NCI-H2029 treated with DMSO at 0.1 percent for 48 hours (cell line): ENCODE measurements at places on chromosomes 5 and 9.

GRCh38 chr5:123089914-123090660, 1.0 kb downstream of the PRDM6 start:
- no peak for DNase-seq

DNA sequence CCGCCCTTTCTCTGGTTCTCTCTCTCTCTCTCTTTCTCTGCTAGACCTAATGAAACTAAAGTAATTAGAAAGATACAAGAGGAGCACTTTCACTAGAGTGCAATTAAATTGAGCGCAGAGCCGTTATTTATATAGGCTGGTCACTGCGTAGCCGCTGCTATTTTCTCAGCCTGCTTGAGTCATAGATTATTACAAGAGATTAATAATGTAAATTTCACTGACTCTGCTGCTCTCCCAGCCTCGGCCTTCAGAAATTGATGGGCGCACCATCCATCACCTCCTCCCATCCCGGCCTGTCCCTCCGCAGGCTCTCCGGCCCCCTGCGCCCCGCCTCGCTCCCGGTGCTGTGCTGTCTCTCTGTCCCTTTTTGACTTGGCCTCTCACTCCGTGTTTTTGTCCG, 268.0 kb upstream of the MVB12B start:
- no peak for DNase-seq

DNA sequence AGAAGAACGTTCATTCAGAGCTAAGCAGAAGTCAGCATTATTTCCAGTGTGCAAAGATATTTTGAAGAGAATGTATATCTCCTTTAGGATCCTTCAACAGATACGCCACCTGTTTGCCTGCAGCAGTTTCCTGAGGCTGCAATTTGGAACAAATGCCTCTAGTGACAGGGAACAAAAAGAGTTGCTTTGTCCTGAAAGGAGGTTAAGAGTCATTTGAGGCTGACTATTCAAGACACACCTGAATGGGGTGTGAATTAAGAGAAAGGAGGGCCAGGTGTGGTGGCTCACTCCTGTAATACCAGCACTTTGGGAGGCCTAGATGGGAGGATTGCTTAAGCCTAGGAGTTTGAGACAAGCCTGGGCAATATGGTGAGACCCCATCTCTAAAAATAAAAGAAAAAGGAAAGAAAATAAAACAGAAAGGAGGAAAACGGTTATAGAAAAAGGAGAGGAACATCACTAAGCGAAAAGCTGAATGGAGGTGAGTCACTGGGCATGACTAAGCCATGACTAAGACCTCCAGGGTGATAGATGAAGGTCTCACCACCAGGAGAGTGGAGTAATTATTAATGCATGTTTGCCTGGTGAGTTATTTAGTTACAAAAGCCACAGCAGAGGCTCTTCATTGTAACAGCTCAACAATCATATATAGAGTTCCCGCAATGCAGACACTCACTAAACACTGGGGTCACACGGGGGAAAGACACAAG, 255.2 kb upstream of the TNC start:
- DNase-seq, result no peak

- no peak for DNase-seq
These were observed 2.0 kb downstream of the HSPA9 start for GRCh38 chr5:138573223-138573622.
